ENCODE measurements at places on chromosomes 1 and 21.

DNA sequence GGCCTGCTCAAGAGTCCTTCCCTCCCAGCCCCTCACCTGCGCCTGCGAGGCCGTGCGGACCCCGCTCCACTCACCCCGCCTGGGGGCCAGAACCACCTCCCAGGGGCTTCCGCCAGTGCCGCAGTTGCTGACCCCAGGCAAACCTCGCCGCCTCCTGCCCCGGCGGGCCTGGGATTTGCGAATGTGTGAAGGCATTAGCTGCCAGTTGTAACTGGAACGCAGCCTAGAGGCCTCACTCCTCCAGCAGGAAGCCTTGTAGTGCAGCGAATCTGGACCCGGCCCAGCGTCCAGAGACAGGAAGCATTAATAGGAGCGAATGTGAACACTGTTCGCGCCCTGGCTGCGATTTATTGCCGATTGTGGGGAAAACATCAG is 140.9 kb upstream of the ARHGEF16 start:
- DNase-seq, result peak; percentile 79

GRCh38 chr1:172360985-172361384 is 59.5 kb upstream of the C1orf105 start:
- DNase-seq, result no peak

DNA sequence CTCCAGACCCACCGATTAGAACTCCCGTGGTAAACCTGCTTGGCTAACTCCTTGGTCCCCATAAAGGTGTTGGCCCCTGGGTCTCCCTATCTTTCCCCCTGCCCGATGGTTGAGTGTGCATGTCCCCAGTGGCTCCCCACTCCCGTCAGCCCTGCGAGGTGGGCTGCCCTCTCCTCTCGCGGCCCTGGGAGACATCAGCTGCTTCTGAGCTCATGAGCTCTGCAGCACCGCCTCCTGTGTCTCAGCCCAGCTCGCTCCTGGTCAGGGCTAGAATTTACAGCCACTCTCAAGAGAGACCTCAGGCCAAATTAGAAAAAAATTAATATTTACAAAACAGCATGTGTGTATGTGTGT is 15.9 kb upstream of the ZBTB21 start:
- DNase-seq, result no peak

DNA sequence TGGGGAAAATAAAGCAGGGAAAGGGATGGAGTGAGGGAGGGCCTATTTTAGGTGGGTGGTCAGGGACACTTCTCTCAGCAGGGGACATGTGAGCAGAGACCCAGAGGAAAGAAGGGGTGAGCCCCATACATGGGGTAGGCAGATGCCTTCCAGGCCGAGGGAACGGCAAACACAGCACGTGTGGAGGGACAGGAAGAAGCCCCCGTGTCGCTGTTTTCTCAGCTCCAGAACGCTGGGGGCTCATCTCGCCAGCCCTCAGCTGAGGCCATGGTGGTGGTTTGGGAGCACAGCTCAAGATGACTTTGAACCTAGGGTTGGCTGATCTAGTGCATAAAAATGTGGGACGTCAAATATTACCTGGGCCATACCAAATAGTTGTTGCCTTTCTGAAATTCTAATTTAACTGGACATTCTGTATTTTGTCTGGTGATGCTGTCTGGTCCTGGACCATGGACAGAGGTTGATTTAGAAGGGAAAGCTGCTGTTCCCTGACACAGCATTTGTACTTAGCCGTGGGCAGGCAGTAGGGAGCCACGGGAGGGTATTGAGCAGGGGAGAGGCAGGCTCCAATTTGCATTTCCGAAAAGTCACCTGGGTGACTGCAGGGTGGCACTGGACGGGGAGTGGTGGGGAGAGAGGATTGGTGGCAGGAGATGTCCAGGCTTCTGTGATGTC is 53.1 kb upstream of the RUNX3 start:
- no peak for DNase-seq

- DNase-seq, result no peak
These were observed 11.5 kb downstream of the RRAGC start for GRCh38 chr1:38848071-38848470.

DNA sequence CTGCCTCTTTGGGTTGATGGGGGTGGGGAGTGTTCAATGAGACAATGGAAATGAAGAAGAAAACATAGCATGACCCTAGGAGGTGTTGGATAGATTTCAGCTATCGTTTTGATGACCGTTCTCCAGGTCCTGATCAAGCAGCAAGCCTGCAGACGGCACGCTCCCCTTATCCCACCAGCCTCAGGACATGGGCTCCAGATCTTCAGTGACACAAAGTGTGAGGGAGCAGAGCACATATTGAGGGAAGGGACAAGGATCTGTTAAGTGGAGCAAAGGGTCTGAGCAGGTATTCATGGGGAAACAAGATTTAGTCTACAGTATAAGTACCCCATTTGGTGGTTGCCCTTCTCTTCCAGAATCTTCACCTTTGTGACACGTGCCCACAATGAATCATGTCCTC is 4.7 kb downstream of the SPRR5 start:
- no peak for DNase-seq

DNA sequence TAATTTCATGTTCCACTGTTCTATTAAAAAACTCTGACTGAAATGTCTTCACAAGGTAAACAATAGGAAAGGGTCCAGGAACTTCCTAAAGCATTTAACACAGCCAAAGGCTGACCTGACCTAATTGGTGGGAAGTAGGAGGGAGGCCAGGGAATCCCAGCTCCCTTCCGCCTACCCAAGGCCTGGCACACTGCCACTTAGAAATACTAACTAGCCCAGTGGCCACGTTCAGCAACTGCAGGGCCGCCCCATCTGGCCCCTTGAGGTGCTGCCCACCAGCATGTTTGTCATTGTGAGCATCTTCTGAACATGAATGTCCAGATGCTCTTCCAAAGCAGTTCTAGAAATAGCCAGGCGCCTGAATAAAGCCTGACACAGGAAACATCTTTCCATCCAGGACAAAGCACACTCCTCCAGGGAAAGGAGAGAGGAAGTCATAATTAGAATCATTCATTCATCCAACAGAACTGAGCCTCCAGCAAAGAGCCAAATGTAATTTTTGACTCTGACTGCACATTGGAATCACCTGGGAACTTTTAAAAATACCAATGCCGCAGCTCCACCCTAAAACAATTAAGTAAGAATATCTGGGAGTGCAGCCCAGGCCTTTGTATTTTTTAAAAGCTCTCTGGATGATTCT is 44.6 kb upstream of the BCL9 start:
- DNase-seq, result peak; percentile 13
